Activated CD4-positive, alpha-beta T cell treated with anti-CD3 and anti-CD28 coated beads for 36 hours (primary cell): ENCODE measurements at places on chromosomes 2 and 18. TPM values are rescaled to one million over a fixed set of nuclear protein-coding genes. Genes with fewer than 3 reads are reported as not detected.

The SERPINB7 gene
- total RNA-seq, result not detected

The CPO gene
- not detected for total RNA-seq

DNA sequence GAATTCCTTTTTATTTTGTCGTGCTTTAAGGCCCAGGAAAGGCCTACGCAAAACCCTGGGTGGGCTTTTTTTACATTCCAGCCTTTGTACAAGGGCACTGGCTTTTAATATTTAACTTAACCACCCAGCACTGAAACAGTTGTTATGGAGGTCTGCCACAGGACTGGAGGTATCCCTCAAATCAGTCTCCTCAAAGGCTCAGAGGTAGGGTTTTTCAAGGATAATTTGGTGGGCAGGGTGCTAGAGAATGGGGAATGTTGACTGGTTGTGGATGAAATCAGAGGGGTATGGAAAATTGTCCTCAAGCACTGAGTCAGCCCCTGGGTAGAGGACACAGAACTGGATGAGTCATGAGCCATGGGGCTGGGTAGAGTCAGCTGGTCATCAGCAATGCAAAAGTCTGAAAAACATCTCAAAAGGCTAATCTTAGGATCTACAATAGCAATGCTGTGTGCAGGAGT lies 443.1 kb downstream of the THSD7B start:
- H3K4me3 ChIP-seq, result no peak overlapping the region
- H3K36me3 ChIP-seq, result no peaks in the 10 kb centered on the region
- no peaks in the 10 kb centered on the region for H3K4me1 ChIP-seq

GRCh38 chr2:205311201-205311600 lies 371.1 kb upstream of the NRP2 start:
- no peaks in the 10 kb centered on the region for H3K36me3 ChIP-seq
- no peak for DNase-seq
- H3K27ac ChIP-seq, result no peak overlapping the region

- no peaks in the 10 kb centered on the region for H3K36me3 ChIP-seq
- H3K4me1 ChIP-seq, result peaks cover 48% of the 10 kb centered on the region
- H3K27me3 ChIP-seq, result no peaks in the 10 kb centered on the region
- DNase-seq, result no peak
- H3K4me3 ChIP-seq, result no peak overlapping the region
- no peak overlapping the region for H3K27ac ChIP-seq
These were observed 20.1 kb downstream of the TMEM177 start for GRCh38 chr2:119699016-119699606.

The INHBB gene
- total RNA-seq, result not detected

GRCh38 chr18:31162419-31162793 lies 250 bp downstream of the DSC1 start:
- no peak for DNase-seq
- peaks cover 12% of the 10 kb centered on the region for H3K4me1 ChIP-seq
- no peaks in the 10 kb centered on the region for H3K27me3 ChIP-seq
